ENCODE measurements at places on chromosomes 6 and 20.

DNA sequence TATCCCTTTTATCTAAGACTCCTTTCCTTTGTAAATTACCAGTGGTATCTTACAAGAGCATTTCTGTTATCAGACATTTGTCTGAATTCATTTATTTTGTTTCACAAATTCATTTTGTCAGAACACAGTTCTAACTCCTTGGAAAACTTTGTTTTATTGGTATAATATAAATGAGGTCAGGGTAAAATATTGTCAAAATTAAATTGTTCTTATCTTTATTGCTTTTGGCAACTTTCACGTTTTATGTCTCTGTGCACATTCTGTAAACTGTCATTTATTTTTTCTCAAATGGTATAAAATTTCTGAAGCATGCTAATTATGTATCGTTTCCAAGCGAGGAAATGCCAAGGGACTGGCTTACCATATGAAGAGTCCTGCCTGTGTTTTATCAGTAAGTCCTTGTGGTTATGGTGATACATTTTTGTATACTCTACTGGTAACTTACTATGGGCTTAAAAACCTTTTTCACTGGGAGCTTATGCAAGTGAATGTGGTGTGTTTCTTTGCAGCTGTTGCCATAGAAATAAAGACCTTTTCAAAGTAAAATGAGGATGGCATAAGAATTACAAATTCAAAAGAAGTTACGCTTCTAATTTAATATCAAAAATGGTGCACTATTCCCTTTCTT, 214.2 kb downstream of the COL19A1 start:
- H3K36me3 ChIP-seq = no peaks in the 10 kb centered on the region
- no peak for DNase-seq
- no peak overlapping the region for H3K4me3 ChIP-seq

DNA sequence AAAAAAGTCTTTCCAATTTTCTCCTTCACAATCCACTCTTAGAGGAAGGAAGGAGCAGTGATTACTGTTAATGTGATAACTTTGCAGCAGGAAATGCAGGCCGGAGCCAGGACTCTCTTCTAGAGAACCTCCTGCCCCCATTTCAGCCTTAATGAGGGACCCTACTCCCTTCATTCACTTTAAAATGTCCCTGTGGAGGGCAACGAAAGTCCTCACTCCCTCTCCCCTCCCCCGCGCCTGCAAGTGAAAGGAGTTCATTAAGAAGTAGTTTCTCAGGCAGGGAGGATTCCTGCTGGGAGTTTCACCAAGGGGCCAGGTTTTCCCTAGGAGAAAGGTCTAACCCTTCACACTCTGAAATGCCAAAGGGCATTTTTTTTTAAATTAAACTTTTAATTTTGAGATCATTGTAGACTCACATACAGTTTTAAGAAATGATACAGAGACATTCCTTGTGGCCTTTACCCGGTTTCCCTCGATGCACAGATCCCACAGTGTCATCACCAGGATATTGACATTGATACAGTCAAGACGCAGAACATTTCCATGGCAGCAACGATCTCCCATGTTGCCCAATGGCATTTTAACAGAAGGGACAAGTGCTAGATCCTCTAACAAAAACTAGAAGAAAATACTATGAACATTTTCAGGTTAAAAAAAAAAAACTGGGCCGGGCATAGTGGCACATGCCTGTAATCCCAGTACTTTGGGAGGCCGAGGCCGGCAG, 6.8 kb upstream of the COMMD7 start:
- no peaks in the 10 kb centered on the region for H3K4me1 ChIP-seq
- no peaks in the 10 kb centered on the region for H3K36me3 ChIP-seq
- H3K27ac ChIP-seq = no peak overlapping the region

GRCh38 chr20:36285746-36286447, 20.2 kb upstream of the DLGAP4 start:
- DNase-seq = no peak
- H3K27ac ChIP-seq = no peak overlapping the region
- no peak overlapping the region for H3K4me3 ChIP-seq
- H3K4me1 ChIP-seq = no peaks in the 10 kb centered on the region

DNA sequence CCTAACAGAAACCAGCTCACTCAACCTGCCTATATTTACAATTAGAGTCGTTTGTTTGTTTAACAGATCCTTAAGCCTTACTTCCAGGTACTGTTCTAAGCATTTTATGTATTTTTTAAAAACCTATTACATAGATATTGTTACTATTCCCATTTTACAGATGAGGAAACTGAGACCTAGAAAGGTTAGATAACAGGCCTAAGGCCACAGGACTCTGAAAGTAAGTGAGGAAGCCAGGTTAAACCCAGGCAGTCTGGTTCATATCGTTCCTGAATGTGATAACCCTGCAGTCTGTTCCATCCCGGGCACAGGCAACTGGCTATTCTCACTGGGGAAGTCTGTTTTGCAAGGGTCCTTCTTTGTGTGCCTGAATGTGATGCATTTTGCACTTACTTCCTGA, 322.2 kb downstream of the FARS2 start:
- H3K36me3 ChIP-seq = no peaks in the 10 kb centered on the region
- H3K4me1 ChIP-seq = no peaks in the 10 kb centered on the region
- H3K27ac ChIP-seq = no peak overlapping the region
- H3K4me3 ChIP-seq = no peak overlapping the region
- H3K27me3 ChIP-seq = no peaks in the 10 kb centered on the region

DNA sequence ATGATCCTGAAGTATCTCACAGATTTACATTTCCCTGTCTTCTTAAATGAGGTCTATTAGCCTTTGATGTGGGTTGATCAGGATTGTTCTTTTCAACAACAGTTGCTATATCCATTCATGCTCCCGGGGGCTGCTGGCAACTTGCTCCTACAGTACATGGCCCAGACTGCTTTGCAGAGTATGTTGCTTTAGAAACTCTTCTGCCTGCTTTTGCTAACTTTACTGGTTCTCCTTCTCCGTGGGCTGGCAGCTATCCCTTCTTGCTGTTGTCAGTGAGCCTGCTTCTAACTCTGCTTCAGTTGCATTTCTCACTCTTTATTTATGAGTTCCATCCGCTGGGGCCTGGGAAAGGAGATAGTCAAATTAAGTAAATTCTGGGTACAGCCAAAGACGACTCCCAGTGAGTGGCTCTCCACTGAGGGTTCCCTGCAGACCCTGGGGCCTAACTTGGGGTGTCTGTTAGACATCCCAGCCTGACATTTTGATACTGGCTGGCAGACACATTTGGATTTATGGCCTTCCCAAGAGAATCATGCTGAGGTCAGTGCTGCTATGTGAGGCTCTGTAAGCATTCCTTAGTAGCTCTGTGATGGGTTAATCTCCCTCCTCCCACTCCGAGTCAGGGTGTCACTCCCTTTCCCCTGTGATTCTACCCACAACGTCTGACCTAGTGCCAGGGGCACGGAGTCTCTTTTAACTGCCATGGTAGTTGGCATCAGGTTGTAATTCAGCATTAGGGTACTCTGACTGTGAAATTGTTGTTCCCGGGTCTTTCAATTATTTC, 73.6 kb downstream of the SLX4IP start:
- H3K4me3 ChIP-seq = no peak overlapping the region
- H3K36me3 ChIP-seq = no peaks in the 10 kb centered on the region
- no peak overlapping the region for H3K27ac ChIP-seq
- no peaks in the 10 kb centered on the region for H3K27me3 ChIP-seq

- H3K27ac ChIP-seq = no peak overlapping the region
- no peaks in the 10 kb centered on the region for H3K36me3 ChIP-seq
- DNase-seq = no peak
- no peak overlapping the region for H3K4me3 ChIP-seq
Measured at GRCh38 chr6:74510878-74511277, 695.0 kb downstream of the COL12A1 start.

All from pancreas (tissue), 10 donors.